ENCODE measurements at places on chromosomes 1 and 21.
A peak's percentile ranks its signal among the peaks of the same experiment; 100 is the strongest.

DNA sequence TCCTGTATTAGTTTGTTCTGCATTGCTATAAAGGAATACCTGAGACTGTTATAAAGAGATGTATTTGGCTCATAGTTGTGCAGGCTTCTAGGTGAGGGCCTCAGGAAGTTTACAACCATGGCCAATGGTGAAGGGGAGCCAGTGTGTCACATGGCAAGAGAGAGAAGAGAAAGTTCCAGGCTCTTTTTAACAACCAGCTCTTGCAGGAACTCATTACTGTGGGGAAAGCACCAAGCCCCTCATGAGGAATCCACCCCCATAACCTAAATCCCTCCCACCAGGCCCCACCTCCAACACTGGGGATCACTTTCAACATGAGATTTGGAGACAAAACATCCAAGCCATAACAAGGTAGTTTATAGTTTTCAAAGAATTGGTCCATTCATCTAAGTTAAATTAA, 5.0 kb upstream of the MEAF6 start:
- no peak for DNase-seq

DNA sequence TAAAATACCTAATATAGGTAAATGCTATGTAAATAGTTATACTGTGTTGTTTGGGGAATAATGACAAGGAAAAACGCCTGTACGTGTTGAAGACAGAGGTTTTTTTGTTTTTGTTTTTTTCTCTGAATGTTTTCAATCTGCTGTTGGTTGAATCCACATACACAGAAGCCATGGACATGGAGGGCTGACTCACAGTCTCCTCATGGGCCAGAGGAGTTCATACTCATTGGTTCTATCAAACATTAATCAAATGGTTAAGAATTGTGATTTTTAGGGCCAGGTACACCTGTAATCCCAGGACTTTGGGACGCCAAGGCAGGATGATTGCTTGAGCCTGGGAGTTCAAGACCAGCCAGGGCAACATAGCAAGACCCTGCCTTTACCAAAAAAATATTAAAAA, 20.5 kb downstream of the MIER1 start:
- no peak for DNase-seq

DNA sequence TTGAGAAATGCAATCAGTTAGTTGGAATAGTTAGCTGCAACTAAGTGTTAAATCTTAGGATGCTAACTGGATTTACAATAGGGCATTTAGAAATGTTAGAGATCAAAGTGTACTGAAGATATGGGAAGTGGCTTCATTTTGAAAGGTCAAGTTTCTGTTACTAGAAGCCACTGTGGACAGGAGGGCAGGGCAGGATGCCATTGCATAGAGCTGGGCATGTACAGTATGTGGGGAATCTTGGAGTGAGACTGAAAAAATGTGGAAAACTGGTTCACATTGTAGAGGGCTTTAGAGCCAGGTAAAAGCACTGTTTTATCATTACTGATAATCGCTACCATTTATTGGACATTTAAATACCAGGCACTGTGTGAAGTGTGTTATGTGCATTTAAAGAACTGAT, 31.0 kb downstream of the ARID1A start:
- peak; percentile 41 for DNase-seq

DNA sequence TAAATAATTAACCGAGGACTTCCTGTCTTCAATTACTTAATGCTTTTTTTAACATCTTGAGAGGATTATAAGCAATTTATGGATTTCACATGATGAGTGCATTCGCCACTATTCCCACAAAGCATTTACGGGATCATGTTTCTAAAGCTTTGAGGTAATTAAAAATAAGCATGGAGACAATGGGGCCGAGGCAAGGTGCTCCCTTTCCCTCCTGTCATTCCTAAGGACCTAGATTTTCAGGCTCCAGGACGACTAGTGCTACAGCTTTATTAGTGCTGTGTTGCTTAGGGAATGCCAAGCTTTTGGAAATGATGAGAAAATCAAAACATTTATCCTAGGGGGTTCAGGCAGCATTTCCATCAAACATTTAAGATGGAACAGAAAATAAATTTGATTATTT, 209.2 kb downstream of the KCTD3 start:
- DNase-seq: no peak

- DNase-seq: peak; percentile 100
Observed at GRCh38 chr1:93701629-93702028, 20.0 kb upstream of the BCAR3 start.

DNA sequence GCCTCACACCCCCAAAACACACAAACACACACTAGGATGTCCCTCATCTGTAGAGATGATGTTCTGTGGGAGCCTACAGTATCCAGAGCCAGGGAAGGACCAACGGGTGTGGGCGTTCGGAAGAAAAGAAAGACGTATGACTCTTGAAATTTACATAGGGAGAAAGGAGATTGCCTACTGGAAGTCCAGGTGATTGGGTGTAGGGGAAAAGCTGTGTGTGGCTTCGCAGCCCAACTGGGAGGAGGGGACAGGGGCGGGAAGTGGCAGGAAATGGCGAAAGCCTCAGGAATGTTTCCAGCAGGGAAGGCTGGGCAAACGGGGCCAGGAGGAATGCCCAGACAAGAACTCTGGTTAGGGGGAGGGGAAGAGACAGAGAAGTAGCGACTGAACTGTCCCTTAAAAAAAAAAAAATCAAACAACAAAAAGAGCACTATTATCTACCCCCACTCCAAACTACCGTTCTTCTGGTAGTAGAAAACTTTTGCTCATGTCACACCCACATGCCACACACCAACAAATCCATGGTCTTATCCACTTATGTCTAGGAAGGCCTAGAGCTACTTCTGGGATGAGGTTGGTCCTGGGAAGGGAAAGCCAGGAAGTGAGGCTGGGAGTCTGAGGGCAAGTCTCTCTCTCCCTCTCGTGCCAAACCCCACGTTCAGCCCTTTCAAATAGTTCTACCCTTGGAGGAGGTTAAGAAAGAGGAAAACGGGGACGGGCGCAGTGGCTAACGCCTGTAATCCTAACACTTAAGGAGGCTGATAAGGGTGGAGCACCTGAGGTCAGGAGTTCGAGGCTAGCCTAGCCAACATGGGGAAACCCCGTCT, 1.8 kb upstream of the CKS1B start:
- peak; percentile 99 for DNase-seq

- peak; percentile 20 for DNase-seq
Observed at GRCh38 chr1:54791880-54792522, 9.1 kb downstream of the TTC22 start.

DNA sequence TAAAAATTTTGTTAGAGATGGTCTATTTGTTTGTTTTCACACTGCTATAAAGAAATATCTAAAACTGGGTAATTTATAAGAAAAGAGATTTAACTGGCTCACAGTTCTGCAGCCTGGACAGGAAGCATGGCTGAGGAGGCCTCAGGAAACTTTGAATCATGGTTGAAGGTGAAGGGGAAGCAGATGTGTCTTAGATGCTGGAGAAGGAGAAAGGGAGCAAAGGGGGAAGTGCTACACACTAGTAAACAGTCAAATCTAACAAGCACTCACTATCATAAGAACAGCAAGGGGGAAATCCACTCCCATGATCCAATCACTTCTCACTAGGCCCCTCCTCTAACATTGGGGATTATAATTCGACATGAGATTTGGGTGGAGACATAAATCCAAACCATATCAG, 76.8 kb upstream of the COL24A1 start:
- DNase-seq: no peak

- no peak for DNase-seq
Observed at GRCh38 chr1:154496383-154496782, 5.6 kb upstream of the TDRD10 start.

- no peak for DNase-seq
Observed at GRCh38 chr1:7375781-7376660, 395.1 kb upstream of the VAMP3 start.

- no peak for DNase-seq
Observed at GRCh38 chr1:208115924-208116640, 128.1 kb downstream of the PLXNA2 start.

DNA sequence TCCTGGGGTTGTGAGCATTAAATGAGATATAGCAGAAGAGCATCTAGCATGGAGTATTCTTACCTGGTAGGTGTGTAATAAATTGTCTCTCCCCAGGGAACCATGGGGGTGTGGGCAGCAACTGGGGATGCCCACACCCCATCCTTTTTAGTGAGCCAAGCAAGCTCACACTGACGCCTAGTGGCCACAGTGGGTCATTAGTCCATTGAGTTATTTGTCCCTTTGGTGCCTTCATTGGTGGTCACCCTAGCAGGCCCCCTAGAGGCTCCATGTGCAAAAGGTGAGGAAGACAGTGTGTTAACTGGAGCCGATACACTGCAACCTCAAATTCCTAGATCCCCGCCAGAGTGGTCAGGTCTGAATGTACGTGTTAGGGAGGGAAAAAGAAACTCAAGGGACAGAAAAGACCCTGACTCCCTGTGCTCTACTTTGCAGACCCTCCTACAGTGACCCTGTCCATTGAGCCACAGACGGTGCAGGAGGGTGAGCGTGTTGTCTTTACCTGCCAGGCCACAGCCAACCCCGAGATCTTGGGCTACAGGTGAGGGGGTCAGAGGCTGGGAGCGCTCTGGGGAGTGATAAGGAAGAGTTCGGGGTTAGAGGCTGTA, 93.3 kb upstream of the CD1D start:
- DNase-seq: peak; percentile 79

DNA sequence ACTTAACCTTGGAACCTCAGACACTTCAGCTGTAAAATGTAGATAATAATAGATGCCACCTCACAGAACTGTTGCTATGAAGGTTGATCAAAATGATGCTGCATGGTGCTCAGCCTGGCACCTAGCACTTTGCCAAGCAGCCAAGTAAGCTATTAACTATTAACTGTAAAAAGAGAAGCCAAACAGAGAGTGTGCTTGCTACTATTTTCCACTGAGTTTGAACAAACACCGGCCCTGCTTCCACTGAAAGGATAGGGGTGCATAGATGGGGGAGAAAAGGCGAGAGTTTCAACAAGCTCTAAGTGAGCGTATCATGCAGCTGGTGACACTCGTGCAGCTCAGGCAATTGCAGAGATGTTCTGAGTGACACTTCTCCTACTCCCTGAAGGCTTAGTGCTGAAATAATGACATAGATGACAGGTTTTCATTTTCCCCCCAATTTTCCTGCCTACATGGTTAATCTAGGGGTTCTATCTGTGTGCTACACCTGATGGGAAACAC, 78.2 kb downstream of the GPR88 start:
- no peak for DNase-seq

DNA sequence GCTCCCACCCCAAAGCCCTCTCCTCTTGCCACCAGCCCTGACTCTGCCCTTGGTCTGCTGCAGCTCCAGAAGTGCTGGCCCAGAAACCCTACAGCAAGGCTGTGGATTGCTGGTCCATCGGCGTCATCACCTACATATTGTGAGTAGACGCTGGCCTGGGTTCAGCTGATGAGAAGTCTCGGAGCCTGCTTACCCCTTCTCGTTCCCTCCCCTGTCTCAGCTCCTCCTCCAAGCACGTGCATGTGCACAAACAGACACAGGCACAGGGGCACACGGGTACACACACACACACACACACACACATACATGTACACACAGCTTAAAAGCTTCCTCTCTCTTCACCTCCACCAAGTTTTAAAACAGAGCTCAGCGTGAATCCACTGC, 24.3 kb downstream of the CAMK1G start:
- no peak for DNase-seq

GRCh38 chr1:55287723-55288122, 72.6 kb upstream of the USP24 start:
- no peak for DNase-seq

GRCh38 chr1:238701024-238701423, 685.3 kb upstream of the CHRM3 start:
- no peak for DNase-seq

DNA sequence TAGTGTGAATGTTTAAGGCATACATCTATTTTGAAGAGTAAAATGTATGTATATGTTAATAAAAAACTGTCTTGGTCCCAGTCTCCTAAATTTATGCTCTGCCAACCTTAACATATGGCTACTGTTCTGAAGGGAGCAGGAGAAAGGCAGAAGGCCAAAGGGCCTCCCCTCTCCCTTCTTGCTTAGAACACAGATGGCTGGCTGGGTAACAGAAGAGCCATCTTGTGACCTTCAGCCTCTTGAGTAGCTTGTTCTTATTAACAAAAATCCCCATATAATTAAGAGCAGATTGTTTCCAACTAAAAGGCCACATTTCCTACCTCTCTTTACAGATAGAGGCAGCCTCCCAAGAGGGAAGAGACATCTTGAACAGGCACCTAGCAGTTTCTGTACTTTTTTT, 36.1 kb downstream of the EPB41 start:
- DNase-seq: no peak

GRCh38 chr1:210328032-210328745, 513 bp upstream of the HHAT start:
- no peak for DNase-seq

DNA sequence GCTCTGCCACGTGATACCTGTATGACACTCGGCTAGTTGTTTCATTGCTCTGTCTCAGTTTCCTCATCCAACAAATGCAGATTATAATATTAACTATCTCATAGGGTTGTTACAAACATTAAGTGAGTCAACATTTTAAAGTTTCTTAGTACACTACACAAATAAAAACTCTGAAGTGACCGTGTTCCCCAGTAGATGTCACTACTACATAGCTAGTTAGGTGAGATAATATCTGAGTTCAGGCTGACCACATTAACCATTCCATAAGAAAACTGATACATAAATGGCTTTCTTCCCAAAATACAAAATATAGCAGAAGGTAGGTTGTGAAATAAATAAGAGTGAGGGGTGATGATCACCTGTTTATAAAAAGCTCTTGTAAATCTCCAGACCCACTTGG, 214.1 kb downstream of the NUF2 start:
- peak; percentile 20 for DNase-seq

GRCh38 chr1:15755646-15756040, 3.0 kb upstream of the FBLIM1 start:
- peak; percentile 40 for DNase-seq

DNA sequence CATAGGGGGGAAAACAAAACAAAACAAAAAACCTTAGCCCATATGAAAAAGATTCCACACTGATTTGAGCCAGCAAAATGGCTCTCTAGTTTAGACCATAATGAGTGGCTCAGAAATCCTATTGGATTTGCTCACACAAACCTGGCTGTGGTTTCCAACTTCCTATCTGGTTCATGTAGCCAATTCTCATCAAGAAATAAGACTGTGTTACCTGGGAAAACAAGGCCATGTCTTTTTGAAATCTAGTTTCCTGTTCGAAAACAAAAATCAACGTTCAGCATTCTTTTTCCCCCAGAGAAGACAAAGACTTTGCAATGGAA, 69.2 kb downstream of the TBX15 start:
- DNase-seq: no peak

DNA sequence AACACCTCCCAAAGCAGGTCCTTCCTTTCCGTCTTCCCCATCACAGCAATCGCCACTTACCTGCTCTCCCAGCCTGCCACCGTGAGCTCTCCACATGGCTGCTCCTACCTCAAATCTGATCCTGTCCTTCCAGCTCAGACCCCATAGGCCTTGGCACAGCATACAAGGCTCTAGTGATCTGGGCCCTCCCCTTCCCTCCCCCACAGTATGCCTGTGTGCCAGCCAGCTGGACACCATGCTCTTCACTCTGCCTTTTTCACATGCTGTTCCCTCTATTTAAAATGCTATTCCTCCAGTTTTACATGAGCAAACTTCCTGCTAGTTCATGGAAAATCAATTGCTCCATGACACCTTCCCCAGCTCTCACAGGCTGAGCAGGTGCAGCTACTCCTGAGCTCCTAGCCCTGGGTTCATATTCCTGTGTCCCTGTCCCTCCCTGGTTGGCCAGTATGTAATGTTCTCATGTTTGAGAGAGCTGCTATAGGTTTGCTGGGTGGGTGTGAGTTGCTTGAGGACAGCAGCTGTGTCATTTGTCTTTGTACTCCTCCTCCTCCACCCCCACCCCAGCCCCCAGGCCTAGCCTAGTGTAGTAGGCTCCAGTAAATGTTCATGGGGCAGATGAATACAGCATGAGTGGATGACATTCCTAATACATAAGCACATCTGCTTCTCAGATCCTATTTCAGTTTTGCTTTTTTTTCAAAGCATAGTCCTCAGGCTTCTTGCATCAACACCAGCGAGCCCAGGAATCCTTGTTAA, 6.3 kb upstream of the TNNT2 start:
- peak; percentile 95 for DNase-seq

Data from EH (cell line).